ENCODE measurements at places on chromosomes 1 and 21.

DNA sequence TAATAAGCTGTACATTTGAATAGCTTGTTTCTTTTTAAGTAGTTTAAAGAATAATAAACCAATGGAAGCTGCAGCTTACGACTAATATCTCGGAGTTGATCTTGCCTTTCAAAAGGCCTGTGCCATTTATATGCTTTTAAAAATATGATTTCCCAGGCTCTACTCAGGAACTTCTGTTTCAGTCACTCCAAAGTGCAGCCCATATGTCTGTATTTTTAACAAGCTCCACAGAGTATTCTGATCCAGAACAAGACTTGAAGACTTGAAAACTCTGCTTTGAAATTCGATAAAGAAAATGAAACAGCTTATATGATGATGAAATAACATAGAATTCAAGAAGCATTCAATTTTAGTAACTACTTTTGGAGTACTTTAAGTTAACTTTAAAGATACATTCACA, 79.1 kb upstream of the PLPPR4 start:
- no peak for DNase-seq
- H3K36me3 ChIP-seq, result no peaks in the 10 kb centered on the region
- no peak overlapping the region for H3K4me3 ChIP-seq
- H3K4me1 ChIP-seq, result no peaks in the 10 kb centered on the region
- H3K27ac ChIP-seq, result no peak overlapping the region

- H3K36me3 ChIP-seq, result no peaks in the 10 kb centered on the region
- no peak for DNase-seq
- H3K4me1 ChIP-seq, result no peaks in the 10 kb centered on the region
- no peak overlapping the region for H3K27ac ChIP-seq
Measured at GRCh38 chr1:187396929-187397796, 568.4 kb downstream of the PLA2G4A start.

- H3K36me3 ChIP-seq, result no peaks in the 10 kb centered on the region
- peaks cover 12% of the 10 kb centered on the region for H3K4me1 ChIP-seq
- H3K4me3 ChIP-seq, result no peak overlapping the region
Measured at GRCh38 chr1:208852911-208853310, 608.7 kb upstream of the PLXNA2 start.

GRCh38 chr1:65256860-65257708, 52.3 kb upstream of the DNAJC6 start:
- no peak overlapping the region for H3K4me3 ChIP-seq
- no peaks in the 10 kb centered on the region for H3K36me3 ChIP-seq
- no peak for DNase-seq
- H3K27ac ChIP-seq, result no peak overlapping the region
- H3K4me1 ChIP-seq, result peaks cover 22% of the 10 kb centered on the region

GRCh38 chr1:87717157-87717670, 388.5 kb downstream of the LMO4 start:
- peak overlapping the region; percentile 55 for H3K27ac ChIP-seq
- no peaks in the 10 kb centered on the region for H3K36me3 ChIP-seq
- H3K27me3 ChIP-seq, result no peaks in the 10 kb centered on the region
- H3K4me1 ChIP-seq, result peaks cover 24% of the 10 kb centered on the region
- no peak overlapping the region for H3K4me3 ChIP-seq
- peak; percentile 93 for DNase-seq

DNA sequence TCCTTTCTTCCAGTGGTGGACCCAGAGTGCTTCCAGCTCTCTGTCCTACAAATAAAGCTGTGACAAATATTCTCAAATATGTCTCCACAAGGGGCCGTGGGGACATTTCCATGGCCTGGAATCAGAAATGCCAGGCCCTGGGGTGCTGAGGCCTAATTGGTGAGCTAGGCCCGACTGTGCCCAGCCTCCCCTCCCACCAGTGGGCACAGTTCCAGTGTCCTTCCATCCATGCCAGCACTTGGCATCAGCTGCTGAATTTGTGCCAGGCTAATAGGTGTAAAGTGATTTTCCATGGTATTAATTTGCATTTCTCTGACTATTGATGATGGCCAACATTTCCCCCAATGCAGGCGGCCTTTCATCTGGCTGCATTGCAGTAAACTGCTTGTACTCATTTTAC, 48.5 kb upstream of the B3GALT5 start:
- no peak overlapping the region for H3K27ac ChIP-seq
- H3K27me3 ChIP-seq, result no peaks in the 10 kb centered on the region
- H3K4me1 ChIP-seq, result no peaks in the 10 kb centered on the region
- DNase-seq, result no peak

DNA sequence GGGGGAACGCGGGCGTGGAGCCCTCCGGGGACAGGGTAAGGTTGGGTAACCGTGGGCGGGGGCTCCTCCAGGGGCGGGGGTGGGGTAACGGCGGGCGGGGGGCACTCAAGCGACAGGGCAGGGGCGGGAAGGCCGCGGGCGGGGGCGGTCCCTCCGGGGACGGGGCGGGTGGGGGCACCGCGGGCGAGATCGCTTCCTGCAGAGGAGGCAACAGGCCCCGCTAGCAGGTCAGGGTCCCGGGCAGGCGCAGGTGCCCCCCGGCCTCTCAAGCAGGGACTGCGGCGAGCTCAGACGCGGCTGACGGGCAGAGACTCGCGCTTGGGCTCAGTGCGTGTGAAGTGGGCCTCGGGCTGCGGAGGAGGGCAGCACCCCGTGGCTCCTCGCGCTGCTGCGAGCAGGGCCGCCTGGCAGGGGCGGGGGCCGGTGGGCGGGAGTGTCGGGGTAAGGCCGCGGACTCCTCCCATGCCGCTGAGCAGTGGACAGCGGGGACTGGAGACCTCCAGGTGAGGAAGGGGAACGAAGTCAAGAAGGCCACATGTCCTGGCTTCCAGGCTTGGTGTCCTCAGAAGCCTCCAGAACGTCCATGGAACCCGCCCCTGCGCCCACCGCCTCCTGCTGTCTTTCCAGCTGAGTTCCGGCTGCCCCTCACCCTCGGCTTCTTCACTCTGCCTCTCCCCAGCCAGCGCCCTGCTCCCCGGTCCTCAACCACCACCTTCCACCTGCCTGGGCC, 627 bp upstream of the GNB1 start:
- H3K4me3 ChIP-seq, result peak overlapping the region; percentile 69
- no peak for DNase-seq
- H3K27me3 ChIP-seq, result no peaks in the 10 kb centered on the region
- no peaks in the 10 kb centered on the region for H3K36me3 ChIP-seq
- H3K27ac ChIP-seq, result no peak overlapping the region

All from MM.1S (cell line).